ENCODE measurements at places on chromosomes 3 and 15.
A peak's percentile ranks its signal among the peaks of the same experiment; 100 is the strongest.

DNA sequence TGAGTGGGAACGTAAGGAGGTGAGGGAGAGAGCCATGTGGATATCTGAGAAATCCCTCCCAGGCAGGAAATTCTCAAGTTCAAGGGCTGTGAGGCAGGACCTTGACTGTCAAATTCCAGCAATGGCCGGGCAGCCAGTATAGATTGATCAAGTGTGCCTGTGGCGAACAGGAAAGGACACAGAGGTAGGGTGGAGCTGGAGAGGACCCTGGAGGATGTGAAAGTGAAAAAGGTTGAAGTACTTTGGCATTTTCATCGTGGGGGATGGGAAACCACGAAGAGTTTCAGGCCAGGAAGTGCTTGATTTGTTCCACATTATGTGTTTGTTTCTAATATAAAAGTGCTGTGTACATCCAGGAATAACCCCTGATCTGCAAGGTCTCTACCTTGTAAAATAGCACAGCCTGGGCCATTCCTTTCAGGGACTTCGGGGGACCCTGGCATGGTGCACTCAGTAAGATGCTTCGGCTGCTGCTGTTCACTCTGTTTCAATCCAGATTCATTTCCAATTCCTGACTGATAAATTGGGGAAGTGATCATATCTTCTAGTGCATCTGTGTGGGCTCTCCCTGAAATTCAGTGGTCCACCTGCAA is 156.6 kb downstream of the MCTP2 start:
- peak; percentile 12 for DNase-seq

- DNase-seq: no peak
These were observed 7.8 kb upstream of the PTX3 start for GRCh38 chr3:157428853-157429252.

- DNase-seq: no peak
These were observed 74.4 kb upstream of the CHRNB4 start for GRCh38 chr15:78715434-78715833.

GRCh38 chr3:177515786-177516157 is 318.5 kb upstream of the TBL1XR1 start:
- no peak for DNase-seq

GRCh38 chr15:55394694-55395093 is 13.5 kb downstream of the CCPG1 start:
- no peak for DNase-seq

DNA sequence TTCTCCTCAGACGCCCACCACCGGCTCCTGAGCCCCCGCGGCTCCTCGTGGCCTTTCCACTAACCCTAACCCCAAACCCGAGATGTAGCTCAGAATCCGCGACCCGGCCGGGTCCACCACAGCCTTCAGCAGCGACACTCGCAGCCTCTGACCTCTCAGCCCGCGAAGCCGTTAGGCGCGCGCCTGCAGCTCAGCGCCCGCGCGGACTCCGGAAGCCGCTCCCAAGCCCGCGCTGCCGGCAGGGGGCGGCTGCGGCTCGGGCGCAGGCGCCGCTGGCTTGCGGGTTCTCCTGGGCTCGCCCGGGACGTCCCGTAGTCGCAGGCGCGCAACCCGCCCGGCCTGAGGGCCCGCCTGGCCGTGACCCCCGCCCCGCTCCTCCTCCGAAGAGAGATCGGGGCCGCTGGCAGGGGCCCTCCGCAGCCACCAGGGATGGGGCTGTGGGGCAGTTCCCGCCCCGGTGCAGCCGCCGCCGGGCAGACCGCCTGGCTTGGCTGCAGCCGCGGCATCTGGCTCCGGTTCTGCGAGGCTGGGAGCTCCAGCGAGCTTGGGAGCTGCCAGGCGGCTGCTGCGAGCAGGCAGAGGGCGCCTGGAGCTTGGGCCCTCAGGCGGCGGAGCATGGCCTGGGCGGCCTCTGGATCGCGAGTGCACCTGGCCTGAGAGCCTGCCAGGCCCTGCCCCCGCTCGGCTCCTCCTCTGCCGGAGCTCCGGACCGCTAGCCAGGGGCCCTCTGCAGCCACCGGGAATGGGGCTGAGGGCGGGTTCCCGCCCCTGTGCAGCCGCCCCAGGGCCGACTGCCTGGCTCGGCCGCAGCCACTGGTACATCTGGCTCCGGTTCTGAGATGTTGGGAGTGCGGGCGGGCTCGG is 120.7 kb downstream of the LMLN start:
- peak; percentile 90 for DNase-seq

DNA sequence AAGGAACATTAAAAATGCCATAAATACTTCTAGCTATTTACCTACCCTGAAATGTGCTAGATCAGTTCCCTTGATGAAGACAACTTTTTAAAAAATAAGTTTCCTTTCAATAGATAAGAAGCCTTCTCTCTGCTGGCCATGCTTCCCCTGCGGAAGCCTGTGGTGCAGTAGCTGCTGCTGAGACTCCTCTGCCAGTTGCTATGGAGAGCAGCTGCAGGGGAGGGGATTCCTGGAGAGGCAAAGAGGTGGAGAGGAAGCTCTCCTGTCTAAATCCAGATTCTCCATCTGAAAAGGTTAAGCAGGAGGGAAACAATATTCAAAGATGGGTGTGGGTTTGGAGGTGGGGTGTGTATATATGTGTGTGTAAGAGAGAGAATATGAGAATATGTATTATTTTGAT is 69.8 kb upstream of the BFSP2 start:
- DNase-seq: no peak

DNA sequence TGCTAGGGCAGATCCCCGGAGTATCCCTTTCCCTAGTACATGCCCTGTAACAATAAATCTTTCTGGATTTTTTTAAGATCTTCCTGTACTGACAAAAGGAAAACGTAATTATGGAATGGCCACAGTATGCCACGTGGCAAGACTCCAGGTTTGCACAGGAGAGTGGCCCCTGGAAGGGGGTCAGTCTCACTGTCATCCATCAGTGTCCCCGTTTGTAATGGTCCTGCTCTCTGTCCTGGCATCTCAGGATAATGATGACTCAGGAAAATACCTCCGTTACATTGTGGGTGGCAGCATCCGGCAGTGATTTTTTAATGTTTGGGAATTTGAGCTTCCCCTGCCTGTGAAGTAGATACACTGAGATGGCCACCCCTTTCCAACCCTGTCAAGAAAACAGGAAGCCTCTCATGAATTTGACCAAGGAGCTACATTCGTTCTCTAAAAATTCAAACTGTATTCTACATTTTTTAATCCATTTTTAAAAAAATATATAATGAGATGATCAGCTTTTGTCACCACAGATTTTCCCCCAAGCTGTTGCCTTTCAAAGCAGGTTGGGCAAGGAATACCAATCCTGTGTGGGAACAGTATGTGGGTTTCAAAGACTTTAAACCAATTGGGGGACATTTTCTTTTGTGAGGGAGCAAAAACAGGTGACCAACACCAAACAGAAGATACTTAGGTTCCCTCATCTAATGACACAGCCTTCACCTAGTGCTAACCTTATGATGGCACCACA is 110.4 kb downstream of the C3orf70 start:
- DNase-seq: no peak

DNA sequence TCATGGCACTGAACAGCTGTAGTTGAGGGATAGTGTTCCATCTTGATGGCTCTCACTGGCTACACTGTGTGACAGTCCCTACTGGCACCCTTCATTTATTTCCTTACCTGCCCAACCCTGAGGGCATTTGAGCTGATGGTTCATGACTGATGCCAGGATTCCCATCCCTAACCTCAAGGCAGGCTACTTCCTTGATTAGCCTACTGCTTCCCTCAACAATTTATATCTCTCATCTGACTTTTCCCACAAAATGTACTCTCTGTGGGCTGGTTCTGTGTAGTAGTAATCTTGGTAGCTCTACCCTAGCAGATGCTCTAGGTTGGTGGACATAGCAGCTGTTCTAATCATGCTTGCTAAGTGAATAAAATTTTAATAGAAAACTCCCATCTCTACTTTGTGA is 106.0 kb downstream of the THRB start:
- DNase-seq: no peak

DNA sequence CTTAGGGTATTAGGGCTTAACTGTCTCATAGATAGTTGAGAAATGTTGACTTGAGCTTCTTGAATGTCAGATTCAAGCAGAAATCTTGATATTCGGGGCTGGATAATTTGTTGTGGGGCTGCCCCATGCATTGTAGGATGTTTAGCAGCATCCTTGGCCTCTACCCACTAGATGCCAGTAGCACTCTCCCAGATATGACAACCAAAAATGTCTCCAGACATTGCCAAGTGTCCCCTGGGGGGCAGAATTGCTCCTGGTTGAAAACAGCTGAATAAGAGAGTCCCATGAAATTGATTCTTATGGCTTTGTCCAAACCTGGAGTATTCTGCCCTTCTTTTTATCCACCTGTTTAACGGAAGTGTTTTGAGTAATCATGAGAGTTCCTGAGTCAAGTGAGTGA is 15.9 kb upstream of the LCMT2 start:
- peak; percentile 54 for DNase-seq

DNA sequence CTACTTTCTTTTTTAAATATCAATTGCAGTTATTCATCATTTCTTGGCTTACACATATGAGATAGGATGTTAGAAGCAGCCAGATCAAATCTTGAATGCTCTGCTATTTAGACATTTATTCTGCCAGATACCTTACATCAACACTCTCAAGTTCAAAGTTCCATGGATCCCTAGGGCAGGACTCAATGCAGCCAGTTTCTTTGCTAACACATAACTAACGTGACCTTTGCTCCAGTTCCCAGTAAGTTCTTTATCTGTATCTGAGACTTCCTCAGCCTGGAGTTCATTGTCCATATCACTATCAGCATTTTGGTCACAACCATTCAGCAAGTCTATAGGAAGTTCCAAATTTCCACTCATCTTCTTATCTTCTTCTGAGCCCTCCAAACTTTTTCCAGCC is 939.9 kb downstream of the VGLL3 start:
- DNase-seq: no peak

DNA sequence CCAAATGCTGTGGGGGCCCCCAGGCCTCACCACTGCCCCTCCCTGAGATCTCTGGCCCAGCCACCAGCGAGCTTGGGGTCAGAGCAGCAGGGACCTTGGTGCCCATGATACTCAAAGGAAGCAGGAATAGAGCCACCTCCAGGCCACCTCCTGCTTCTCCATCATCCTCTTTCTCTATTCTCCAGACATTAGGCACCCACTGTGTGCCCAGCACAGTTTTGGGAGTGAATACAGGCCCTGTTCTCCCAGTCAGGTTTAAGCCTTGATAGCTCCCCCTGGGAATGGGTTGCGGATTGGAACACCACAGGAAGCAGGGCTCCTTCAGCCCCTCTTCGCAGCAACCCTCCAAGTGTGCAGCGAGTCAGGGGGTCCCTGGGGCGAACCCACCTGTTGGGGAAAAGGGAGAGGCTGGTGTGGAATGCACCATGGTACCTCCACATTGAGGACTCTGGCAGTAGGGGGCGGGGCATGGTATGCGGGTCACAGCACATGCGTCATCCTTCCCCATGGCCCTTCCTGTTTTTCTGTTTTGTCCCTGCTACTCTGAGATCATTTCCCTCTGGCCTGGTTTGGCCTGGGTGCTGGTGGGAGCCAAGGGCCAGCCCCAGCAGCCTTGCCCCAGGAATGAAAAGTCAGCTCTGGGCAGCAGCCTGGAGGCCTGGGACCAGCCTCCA is 14.2 kb upstream of the SEMA3B start:
- DNase-seq: peak; percentile 45

DNA sequence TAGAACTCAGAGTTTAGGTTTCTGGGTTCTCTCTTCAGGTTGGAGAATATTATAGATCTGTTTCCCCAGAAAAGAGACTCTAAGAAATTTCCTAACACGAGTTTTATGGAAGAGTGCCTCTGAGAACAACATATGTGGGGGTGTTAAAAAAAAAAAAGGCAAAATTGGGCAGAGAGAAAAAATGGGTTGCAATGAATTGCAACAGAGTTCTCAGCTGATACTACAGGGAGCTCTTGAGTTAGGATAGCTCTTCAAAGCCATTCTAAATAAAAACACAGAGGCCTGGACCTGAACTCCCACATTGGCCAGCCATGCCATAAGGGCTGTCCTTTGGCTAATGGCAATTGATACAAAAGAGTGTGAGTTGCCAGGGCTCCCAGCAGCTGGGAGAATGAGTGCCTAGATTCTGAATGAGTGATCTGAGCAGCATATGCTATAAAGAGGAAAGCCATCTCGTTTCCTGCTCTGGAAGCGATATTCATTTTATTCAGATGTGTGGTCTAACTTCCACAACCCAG is 20.1 kb upstream of the UBE2E2 start:
- no peak for DNase-seq

DNA sequence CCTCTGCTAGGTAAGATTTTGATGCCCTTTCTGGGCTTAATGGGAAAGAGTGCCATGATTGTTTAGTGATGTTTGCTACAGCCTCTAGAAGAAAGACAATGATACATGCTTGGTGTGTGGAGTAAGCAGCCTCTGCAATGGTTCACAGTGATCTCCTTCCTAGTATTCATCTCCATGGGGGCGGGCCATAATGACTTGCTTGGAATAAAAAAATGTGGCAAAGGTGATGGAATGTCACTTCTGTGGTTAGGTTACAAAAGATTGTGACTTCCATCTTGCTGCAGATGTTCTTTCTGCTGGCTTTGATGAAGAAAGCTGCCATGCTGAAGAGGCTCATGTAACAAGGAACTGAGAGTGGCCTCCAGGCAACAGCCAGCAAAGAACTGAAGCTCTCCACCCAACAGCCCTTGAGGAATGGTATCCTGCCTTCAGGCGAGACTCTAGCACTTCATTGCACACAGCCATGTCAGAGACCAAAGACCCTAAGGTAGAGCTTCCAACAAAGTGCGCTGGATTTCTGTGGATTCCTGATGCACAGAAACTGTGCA is 139.1 kb upstream of the LRIG1 start:
- no peak for DNase-seq

DNA sequence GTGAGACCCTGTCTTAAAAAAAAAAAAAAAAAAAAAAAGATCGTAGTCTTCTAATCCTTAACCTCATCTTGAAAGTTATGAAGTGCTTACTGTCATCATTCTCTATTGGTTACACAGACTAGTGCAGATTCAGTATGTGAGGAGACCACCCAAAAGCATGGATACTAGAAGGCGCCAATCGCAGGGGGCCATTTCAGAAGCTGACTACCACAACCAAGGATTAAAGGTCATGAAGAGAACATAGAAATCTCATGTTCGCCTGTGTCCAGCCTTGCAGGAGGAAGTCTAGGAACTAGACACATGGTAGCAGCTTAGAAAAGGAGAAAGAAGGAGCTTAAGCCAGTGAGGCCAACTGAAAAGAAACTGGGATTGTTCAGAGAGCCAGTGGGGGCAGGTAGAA is 207.8 kb downstream of the THSD4 start:
- no peak for DNase-seq

DNA sequence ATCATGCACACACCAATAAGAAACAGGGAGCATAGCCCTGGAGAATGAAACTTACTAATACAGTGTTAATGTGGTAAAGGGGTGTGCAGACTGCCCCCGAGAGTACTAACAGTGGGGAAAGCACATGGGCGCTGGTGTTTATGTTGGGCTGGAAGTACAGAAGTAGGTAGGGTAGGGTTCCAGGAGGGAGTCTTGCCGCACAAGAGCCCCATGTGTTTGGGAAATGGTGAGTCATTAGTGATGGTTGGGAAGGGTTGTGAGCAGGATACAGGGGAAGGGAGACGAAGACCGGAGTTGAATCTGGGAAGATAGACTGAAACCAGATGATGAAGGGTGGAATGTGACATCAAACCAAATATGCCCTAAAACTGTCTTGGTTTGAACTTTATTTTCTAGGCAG is 117.1 kb downstream of the THSD4 start:
- DNase-seq: no peak
